Activated CD8-positive, alpha-beta T cell treated with anti-CD3 and anti-CD28 coated beads for 36 hours (primary cell): ENCODE measurements at places on chromosomes 6 and 20. TPM values are rescaled to one million over a fixed set of nuclear protein-coding genes. Genes with fewer than 3 reads are reported as not detected.

DNA sequence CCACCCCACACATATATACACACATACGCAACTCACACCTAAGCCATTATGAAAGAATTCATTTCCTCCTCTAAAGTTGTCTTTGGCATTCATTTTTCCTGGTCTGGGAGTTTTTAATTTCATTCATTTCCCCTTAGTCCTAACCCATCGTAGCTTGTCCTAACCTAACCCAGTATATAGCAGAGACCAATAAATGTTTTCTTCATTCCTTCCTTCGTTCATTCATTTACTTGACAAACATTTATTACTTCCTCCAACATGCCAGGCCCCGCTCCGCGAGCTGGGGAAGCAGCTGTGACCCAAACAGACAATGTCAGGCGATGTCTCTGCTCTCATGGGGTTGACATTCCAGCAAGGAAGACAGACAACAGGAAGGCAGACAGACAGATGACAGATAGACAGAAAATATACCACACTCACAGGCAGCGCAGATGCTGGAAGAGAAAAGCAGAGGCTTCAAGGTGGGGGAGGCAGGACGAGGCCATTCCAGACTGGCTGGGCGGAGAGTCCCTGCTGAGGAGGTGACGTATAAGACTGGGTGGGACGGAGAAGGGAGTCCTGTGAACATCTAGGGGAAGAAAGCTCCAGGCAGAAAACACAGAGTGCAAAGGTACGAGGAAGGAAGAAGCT, 33.7 kb upstream of the SIRPA start:
- no peaks in the 10 kb centered on the region for H3K36me3 ChIP-seq
- peaks cover 5% of the 10 kb centered on the region for H3K27me3 ChIP-seq
- H3K27ac ChIP-seq: no peak overlapping the region
- H3K4me3 ChIP-seq: no peak overlapping the region
- no peaks in the 10 kb centered on the region for H3K4me1 ChIP-seq

DNA sequence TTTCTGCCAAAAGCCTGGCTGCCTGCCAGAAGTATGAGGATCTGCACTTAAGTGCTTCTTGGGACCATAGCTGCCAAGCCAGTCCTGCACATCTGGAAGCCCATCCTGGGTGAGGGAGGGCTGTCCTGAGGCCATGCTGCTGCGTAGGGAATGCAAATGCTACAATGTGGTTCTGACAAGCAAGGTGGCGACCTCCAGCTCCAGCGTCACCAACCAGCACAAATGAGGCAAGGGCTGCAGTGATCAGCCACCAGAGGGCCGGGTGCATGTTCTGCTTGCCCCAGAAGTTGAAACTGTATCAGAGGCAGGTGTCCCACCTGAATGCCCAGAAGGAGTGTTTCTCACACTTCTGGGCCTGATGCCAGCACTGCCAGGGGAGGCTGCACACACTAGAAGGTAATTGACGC, 99.1 kb upstream of the KCNQ5 start:
- H3K27ac ChIP-seq: no peak overlapping the region
- H3K27me3 ChIP-seq: peaks cover 9% of the 10 kb centered on the region
- DNase-seq: peak; percentile 26
- no peaks in the 10 kb centered on the region for H3K36me3 ChIP-seq
- no peak overlapping the region for H3K4me3 ChIP-seq
- H3K4me1 ChIP-seq: no peaks in the 10 kb centered on the region

DNA sequence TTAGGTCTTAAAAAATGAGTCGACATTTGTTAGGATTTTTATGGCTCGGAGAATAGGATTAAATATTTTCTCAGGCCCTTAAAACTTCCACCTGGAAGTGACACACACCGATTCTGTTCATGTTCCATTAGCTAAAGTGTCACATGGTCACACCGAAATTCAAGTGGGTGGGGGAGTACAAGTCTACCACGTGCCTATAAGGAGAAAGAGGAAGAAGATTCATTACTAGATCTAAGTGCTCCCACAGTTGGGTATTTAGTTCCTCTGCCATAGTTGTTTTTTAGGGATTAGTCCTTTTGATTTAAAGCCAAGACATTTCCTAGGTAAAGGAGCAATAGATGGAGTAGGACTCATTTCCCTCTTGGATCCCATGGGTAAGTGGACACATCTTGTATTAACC, 4.9 kb upstream of the TOX2 start:
- peaks cover 5% of the 10 kb centered on the region for H3K36me3 ChIP-seq
- peaks cover 24% of the 10 kb centered on the region for H3K27me3 ChIP-seq
- no peak overlapping the region for H3K4me3 ChIP-seq
- H3K4me1 ChIP-seq: peaks cover 13% of the 10 kb centered on the region
- H3K27ac ChIP-seq: no peak overlapping the region

Gene OPRL1
- 0.61 TPM for total RNA-seq

- H3K27ac ChIP-seq: no peak overlapping the region
- H3K27me3 ChIP-seq: peaks cover 23% of the 10 kb centered on the region
- H3K4me1 ChIP-seq: peaks cover 5% of the 10 kb centered on the region
- H3K4me3 ChIP-seq: no peak overlapping the region
Measured at GRCh38 chr6:163398815-163399214, 15.7 kb upstream of the QKI start.

GRCh38 chr6:37285861-37286311, 27.9 kb upstream of the TMEM217 start:
- peaks cover 37% of the 10 kb centered on the region for H3K36me3 ChIP-seq
- H3K4me3 ChIP-seq: no peak overlapping the region
- DNase-seq: no peak
- no peaks in the 10 kb centered on the region for H3K27me3 ChIP-seq

Gene PGBD1
- total RNA-seq: 2.4 TPM

DNA sequence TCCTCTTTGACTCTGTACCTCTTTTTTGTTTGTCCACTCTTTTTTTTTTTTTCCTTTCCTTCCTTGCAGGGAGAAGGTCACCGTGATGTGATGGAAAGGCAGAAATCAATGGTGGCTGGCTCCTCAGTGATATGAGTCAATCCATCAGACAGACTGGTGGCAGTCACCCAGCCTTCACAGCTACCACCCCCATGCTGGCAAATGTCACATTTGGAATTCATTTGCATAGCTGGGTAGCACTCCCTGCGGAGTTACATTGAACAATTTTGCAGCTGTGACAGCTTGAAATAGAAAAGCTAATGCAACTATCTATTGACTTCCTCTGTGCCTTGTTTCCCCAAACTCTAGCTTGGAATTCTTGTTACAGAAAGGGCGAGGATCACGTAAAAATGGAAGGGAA, 668.4 kb downstream of the C6orf118 start:
- H3K27me3 ChIP-seq: no peaks in the 10 kb centered on the region
- no peak overlapping the region for H3K27ac ChIP-seq
- DNase-seq: no peak
- H3K4me1 ChIP-seq: no peaks in the 10 kb centered on the region

Gene CRISP2
- total RNA-seq: not detected

DNA sequence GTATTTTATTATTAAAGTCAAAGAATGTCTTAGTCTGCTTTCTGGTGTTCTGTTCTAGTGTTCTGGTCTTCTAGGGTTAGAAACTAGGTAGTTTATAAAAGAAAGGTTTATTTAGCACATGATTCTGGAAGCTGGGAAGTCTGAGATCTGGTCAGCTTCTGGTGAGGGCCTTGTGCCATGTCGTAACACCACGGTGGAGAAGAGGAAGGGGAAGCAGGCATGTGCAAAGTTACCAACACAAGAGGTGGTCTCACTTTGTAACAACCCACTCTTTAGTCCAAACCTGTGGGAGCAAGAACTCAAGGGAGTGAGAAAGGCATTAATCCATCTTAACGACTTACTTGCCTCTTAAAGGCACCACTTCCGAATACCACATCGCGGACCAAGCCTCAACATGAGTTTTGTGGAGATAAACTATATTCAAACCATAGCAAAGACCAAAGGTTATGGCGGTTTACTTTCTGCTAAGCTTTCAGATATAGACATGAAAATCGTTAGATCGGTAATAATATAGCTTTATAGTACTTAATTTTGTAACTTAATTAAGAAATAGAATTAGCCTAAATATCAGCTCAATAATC, 99.4 kb downstream of the NCOA3 start:
- H3K4me3 ChIP-seq: no peak overlapping the region
- peaks cover 58% of the 10 kb centered on the region for H3K4me1 ChIP-seq
- H3K36me3 ChIP-seq: peaks cover 51% of the 10 kb centered on the region
- no peak for DNase-seq
- peak overlapping the region; percentile 18 for H3K27ac ChIP-seq
